H7 (cell line): ENCODE measurements at places on chromosomes 11 and 22.
A peak's percentile ranks its signal among the peaks of the same experiment; 100 is the strongest.

GRCh38 chr11:78574386-78575381 lies at the start of gene NARS2:
TSS of gene NARS2 (minus strand) at chr11:78574864. CDS start at chr11:78574488, 376 bp downstream.
- peak; percentile 90 for DNase-seq

DNA sequence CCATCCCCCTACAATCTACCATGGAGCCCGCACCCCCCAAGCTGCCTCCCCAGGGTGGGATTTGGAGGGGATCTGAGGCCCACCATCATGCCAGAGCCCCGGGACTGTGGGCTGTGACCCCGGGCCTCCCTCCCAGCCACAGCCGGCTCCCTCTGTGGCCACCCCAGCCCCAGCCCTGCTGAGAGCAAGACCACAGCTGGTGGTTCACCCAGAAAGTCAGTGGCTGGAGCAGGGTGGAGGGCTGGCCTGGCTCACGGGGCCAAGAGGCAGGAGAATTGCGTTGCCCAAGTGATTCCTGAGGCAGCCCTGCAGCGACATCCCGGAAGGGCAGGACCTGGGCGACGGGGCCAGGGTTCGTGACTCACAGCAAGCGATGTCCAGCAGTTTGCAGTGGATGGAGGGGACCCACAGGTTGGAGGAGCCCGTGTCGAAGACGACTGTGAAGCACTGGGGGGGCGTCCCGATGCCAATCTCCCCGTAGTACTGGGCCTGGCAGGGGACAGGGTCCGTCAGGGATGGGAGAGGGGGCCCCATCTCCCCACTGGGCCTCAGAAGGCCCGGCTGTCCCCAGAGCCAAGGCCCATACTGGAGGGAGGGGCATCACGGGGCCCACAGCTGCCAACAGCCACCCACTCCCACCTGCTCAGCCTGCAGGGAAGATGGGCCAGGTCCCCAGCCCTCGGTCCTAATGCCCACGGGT lies 4.4 kb downstream of the CTSD start:
- peak; percentile 49 for DNase-seq

DNA sequence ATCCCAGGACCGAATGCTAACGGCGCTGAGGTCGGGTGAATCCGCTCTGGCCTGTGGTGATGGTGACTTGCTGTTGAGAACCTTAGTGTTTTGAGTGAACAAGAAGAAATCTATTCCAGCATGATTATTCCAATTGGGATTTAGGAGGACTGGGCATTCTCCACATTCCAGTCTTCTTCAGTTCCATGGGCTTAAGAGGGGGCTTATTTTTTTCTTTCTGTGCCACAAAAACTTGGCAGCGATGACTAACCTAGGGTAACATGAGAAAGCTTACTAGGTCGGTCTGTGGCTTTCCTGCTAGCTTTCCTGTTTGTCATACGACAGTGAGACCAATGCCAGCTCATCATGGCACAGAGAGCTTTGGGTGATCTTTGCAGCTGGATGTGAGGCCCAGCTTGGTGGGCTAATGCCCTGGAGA lies 62.9 kb upstream of the ATXN10 start:
- no peak for DNase-seq

GRCh38 chr11:64226507-64227051 lies 505 bp downstream of the NUDT22 start:
- DNase-seq: no peak

DNA sequence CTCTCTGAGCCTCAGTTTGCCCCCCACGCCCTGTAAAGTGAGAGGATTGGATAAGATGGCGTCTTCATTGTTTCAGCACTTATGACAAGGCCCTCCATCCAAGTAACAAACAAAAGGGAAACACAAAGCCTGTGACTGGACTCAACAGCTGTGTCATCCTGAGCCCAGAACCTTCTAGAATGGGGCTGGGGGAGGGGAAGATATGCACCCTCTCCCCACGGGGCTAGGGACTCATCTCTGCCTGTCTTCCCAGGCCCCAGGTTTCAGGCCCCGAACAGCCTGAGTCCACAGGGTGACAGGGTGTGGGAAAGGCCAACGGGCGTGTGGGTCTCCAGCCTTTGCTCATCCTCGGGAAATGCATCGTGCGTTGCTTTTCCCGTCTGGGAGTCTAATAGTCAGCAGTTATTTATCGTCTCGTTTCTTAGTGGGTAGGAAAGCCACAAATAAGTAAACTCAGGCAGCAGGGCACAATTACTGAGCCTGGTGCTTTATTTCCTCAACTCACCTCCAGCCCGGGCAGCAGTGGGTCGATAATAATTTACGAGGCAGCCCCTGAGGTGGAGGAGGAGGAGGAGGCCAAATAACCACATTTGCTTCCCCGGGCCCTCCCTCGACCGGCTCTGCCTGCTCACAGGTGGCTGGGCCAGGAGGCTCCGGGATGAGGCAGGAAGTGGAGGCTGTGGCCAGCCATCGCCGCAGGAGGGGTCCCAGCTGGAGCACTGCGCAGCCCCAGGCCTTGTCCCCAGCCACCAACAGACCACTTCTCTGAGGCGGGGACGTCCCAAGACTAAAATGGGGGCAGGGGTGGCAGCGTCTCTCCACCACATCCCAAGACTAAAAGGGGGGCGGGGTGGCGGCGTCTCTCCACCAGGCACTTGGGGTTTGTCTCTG lies 54.4 kb downstream of the FLRT1 start:
- peak; percentile 76 for DNase-seq

DNA sequence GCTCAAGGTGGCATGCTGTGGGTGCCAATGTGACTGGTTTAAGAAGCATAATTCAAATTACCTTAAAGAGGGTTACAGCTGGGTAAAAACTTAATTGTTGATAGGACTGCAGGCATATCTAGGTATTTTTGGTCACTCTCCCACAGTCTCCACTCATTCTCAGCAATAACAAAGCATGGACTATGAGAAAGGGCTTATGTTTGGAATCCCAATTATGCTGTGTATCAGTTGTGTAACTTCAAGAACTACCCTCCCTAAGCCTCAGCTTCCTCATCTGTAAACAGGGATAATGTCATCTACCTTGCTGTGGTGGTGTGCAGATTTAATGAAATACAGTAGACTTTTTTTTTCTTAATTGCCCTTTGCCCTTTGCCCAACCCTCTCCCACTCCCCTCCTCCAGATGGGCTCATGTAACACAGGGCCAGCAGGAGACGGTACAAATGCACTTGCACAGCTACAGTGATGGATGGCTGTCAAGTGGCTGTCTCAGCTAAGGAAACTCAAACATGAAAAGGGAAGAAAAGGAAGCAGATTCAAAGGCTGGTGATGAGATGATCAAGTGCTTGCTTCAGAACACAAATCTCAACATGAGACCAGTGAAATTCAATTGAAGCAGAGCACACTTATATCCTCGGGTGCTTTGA lies 37.6 kb downstream of the MAP6 start:
- no peak for DNase-seq

- no peak for DNase-seq
These were observed 370.6 kb downstream of the CADM1 start for GRCh38 chr11:115133475-115134209.

- DNase-seq: peak; percentile 17
These were observed 96.8 kb downstream of the TTC28 start for GRCh38 chr22:28582806-28583205.

DNA sequence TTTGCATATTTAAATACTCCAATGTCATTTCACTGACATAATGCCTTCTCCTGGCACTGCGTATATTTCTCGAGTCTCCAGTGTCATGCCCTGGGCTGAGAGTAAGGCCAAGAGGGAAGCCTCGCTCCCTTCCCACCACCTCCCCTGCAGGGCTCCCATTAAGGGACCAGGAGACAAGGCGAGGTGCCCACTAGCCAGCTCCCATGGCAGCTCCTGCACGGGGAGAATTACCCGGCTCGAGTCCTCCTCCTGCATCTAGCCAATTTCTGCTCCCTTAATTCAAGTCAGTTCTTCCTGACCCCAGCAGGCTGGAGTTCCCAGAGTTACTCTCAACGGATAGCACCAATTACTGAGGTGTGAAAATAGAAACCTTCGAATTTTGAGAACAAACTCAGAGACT lies 31.9 kb downstream of the OPCML start:
- DNase-seq: no peak

- peak; percentile 75 for DNase-seq
These were observed 21.7 kb downstream of the CAVIN3 start for GRCh38 chr11:6298605-6299004.

DNA sequence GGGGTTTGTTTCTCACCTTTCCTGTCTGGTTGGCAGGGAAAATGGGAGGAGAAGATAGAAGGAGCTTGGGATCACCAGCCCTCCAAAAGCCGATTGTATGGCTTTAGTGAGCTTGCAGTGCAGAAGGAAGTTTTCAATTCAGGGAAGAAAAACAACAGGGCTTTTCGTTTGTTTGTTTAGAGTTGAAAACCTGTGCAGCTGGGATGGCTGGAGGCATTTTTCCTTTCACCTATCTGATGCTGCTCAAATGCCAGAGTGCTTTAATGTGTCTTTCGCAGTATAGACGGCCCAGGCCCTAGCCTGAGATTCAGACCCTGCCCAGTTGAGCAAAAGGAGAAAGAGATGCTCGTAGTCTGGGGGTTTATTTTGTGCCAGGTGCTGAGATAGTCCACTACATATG lies 87.9 kb downstream of the INSC start:
- DNase-seq: no peak

- DNase-seq: no peak
These were observed 102.9 kb downstream of the USP35 start for GRCh38 chr11:78291503-78292108.

GRCh38 chr22:46038516-46039430 lies 61.8 kb upstream of the WNT7B start:
- DNase-seq: peak; percentile 13

DNA sequence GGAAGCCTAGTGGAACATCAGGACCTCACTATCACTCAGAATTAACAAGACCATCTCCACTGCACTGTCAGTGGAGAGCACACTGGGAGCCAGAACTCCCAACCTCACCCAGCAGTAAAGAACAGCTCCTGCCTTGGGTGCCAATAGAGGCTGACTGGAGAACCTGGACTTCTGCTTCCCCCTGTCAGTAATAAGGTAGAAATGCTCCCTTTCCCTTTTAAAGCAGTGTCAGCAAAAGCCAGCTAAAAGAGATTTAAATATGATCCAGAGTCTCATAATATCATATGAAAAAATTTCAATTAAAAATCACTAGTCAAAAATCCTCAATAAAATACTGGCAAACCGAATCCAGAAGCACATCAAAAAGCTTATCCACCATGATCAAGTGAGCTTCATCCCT lies 82.8 kb downstream of the SPATA19 start:
- DNase-seq: no peak

DNA sequence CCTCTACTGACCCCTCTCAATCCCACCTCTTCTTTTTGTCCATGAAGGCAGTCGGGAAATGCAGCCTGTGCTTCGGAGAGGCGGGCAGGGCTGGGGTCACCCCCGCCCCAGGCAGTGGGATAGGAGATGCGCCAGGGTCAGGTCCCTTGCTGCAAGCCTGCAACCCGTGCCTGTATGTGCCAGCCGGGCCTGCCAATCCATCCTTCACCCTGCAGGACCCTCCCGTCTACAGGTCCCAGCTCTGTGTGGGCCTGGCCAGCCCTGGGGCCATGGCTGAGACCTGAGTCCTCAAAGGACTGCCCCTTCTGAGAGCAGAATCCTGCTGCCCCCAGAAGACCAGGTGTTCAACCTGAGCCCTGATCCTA lies 10.9 kb downstream of the ASCL2 start:
- DNase-seq: peak; percentile 42

DNA sequence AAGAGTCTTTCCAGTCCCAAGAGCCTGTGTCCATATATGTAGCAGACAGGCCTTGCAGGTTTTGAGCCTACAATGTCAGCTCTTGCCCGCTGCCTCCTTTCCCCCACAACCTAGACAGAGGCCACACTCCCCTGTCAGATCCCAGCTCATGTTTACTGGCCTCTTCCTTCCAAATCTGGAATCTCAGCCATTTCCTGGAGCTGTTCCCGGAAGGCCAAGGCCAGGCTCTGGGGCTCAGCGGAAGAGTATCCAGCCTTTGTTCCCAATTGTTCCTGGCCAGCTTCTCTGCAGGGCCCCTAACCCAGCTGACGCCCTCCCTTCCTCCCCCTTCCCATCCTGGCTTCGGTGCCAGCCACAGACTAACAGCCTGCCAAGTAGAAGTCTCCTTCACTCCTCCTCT lies 1.0 kb upstream of the ROBO4 start:
- peak; percentile 55 for DNase-seq

GRCh38 chr11:71305451-71306125 lies 53.2 kb upstream of the SHANK2 start:
- no peak for DNase-seq

GRCh38 chr11:69088676-69089146 lies 40.0 kb downstream of the TPCN2 start:
- DNase-seq: peak; percentile 99

DNA sequence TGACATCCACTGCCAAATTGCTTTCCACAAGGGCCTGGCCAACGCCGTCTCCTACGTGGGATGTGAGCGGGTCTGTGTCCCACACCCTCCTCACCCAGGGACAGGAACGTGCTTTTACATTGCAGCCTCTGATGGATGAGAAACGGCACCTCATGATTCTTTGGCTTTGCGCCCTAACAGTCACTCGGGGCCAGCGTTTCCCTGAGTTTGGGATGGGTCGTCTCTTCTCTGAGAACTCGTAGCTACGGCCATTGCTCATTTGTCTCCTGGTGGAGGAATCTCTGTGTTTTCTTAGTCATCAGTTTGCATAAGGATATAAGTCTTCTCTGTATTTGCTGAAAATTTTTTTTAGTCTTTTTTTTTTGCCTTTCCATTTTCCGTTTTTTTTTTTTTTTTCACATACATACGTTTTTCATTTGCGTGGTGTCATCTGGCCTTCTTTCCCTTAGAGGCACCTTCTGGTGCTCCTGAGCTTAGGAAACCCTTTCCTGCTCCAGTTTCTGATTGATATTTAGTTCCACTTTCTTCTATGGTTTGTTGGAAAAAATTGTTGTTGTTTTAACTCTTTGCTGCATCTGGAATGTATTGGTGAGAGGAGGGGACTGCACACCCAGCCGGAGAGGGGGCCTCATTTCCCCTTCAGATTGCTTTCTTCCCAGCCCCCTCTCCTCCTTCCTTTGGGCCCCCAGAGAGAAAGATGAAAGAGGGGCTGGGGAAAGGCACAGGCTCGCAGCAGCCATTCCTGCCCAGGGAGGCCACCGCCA lies 12.0 kb downstream of the TNNT3 start:
- DNase-seq: peak; percentile 52
